ENCODE measurements at places on chromosomes 2 and 18.

DNA sequence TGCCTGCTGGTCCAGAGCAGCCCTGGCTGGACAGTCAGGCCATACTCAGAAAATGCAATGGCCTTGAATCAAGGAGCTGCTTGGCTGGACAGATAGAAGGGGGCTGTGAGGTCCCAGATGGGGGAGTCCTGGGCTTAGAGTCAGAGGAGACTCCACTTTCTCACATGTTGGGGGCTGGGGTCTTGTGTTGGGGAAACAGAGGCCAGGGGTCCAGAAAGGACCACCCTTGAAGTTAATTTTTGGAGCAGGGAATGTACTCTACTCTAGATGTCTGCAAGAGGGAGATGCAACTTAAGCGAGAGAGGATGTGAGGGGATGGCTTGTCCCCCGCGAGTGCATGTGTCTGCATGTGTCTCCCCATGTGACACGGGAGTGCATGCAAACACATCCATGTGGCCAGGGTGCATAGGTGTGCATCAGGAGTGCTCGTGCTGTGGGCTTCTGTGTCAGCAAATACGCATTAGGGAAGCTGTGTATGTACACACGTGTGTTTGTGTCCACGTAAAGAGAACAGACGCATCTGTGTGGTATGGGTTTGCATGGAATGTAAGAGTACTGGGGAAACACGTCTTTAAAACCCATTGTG is 303.2 kb downstream of the MYCN start:
- no peak for DNase-seq

GRCh38 chr2:43131890-43132682 is 94.3 kb downstream of the ZFP36L2 start:
- no peak for DNase-seq

- no peak for DNase-seq
Observed at GRCh38 chr2:7766978-7767565, 849.9 kb downstream of the RNF144A start.

DNA sequence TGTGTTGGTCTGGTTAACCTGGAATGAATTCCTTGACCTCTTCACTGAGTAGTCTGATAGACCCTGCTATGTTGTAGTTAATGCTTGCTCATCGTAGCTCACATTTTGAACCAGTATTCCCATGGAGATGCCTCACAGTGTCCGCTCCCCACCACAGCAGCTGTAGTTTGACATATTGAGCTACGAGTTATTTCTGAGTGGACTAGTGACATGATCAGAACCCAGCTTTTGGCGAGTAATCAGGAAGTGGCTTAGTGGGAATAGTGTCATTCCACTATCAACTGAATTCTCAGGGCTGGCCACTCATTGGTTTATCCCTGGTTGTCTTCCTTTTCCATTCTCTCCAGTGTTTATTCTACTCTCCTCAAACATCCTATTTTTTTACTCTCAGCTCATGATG is 102.7 kb downstream of the MYO1B start:
- no peak for DNase-seq
